ENCODE measurements at places on chromosomes 7 and 10.

DNA sequence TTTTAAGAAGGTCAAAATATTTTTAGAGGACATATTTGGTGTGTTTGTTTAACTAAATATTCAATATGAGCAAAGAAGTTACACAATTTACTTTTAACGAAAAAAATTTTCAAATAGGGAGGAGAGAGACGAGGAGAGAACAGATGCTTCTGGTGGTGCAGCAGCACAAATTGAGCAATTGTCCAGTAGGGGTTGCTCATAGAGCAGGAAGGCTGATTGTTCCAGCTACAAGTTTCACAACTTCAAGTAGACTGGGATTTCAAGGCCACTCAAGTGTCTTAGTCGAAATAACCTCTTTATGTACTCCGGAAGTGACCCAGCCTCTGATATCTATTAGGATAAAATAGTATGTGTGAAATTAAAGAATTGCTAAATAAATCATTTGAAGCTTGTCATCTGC lies 197.9 kb downstream of the HDAC9 start:
- DNase-seq = no peak

GRCh38 chr7:150945853-150946420 lies 32.2 kb downstream of the KCNH2 start:
- no peak for DNase-seq

- no peak for DNase-seq
Observed at GRCh38 chr10:114281461-114281860, 42.4 kb downstream of the VWA2 start.

GRCh38 chr7:137953043-137953664 lies 48.7 kb downstream of the CREB3L2 start:
- no peak for DNase-seq

Measured in 8988T (cell line).